Subcutaneous preadipocyte (primary cell): ENCODE measurements at places on chromosomes 1 and 21. TPM values are rescaled to one million over a fixed set of nuclear protein-coding genes. Genes with fewer than 3 reads are reported as not detected.

The HOOK1 gene
- not detected in 2 replicates for total RNA-seq

The ACBD3 gene
- total RNA-seq: 37.8 and 52.6 TPM in 2 replicates

The CHI3L1 gene
- 4.5 and 78.6 TPM in 2 replicates for total RNA-seq

The NCF2 gene
- not detected in 2 replicates for total RNA-seq

The CELA2A gene
- total RNA-seq: not detected in 2 replicates

The LRP8 gene
- 40.4 and 69.0 TPM in 2 replicates for total RNA-seq

The LCK gene
- total RNA-seq: not detected in 2 replicates

The GOLT1A gene
- not detected in 2 replicates for total RNA-seq

The LRRIQ3 gene
- total RNA-seq: 0.39 and 0.73 TPM in 2 replicates

The CAPZA1 gene
- total RNA-seq: 205 and 233 TPM in 2 replicates

The OR2M3 gene
- total RNA-seq: not detected in 2 replicates

The SAMD11 gene
- total RNA-seq: under 0.01 and 0.20 TPM in 2 replicates

The SH2D5 gene
- 1.8 and 3.1 TPM in 2 replicates for total RNA-seq

The NBPF4 gene
- total RNA-seq: not detected in 2 replicates

The KCNA2 gene
- not detected in 2 replicates for total RNA-seq

The KLHDC7A gene
- not detected in 2 replicates for total RNA-seq

The ERICH3 gene
- total RNA-seq: not detected in 2 replicates

The PLA2G2A gene
- not detected in 2 replicates for total RNA-seq

The NBL1 gene
- total RNA-seq: 56.6 and 62.9 TPM in 2 replicates

The DMRTA2 gene
- total RNA-seq: not detected in 2 replicates

The COL24A1 gene
- total RNA-seq: under 0.01 and 0.20 TPM in 2 replicates

The EXTL1 gene
- total RNA-seq: under 0.01 TPM in 2 replicates

The FAM163A gene
- not detected in 2 replicates for total RNA-seq

The SH3BGRL3 gene
- total RNA-seq: 66.3 and 69.1 TPM in 2 replicates

The FCRL4 gene
- total RNA-seq: not detected in 2 replicates

The KCNA3 gene
- under 0.01 and 0.37 TPM in 2 replicates for total RNA-seq

The RPTN gene
- total RNA-seq: not detected in 2 replicates

The WASF2 gene
- total RNA-seq: 16.9 and 20.1 TPM in 2 replicates

The PDZK1IP1 gene
- total RNA-seq: not detected in 2 replicates

The TTC13 gene
- total RNA-seq: 7.3 and 8.2 TPM in 2 replicates

The OLIG2 gene
- not detected in 2 replicates for total RNA-seq

The NECTIN4 gene
- total RNA-seq: 0.20 TPM in 1 of 2 replicates, not detected in the other

The OR2AK2 gene
- total RNA-seq: not detected in 2 replicates

The DNAJC28 gene
- 0.39 and 0.73 TPM in 2 replicates for total RNA-seq

The ADAM30 gene
- not detected in 2 replicates for total RNA-seq

The C1QB gene
- not detected in 2 replicates for total RNA-seq

The TENT5C gene
- total RNA-seq: not detected in 2 replicates

The PLA2G5 gene
- 1.8 and 4.5 TPM in 2 replicates for total RNA-seq

The AUNIP gene
- 2.6 and 5.3 TPM in 2 replicates for total RNA-seq

The PTPRC gene
- total RNA-seq: not detected in 2 replicates

The SLC35F3 gene
- total RNA-seq: not detected in 2 replicates

The DNASE2B gene
- not detected in 2 replicates for total RNA-seq

The LIN28A gene
- total RNA-seq: not detected in 2 replicates

The STRIP1 gene
- 31.2 and 44.6 TPM in 2 replicates for total RNA-seq

The TBX15 gene
- total RNA-seq: 7.3 and 27.0 TPM in 2 replicates

The SLAMF9 gene
- not detected in 2 replicates for total RNA-seq

The PLA2G2C gene
- total RNA-seq: not detected in 2 replicates

The FUBP1 gene
- 92.2 and 149 TPM in 2 replicates for total RNA-seq

The FCGR3A gene
- total RNA-seq: not detected in 2 replicates

The UBE2Q1 gene
- total RNA-seq: 14.7 and 20.5 TPM in 2 replicates

The AJAP1 gene
- under 0.01 TPM in 2 replicates for total RNA-seq

The FABP3 gene
- 204 and 478 TPM in 2 replicates for total RNA-seq

The KISS1 gene
- not detected in 2 replicates for total RNA-seq

The AADACL3 gene
- total RNA-seq: not detected in 2 replicates

The RPRD2 gene
- 8.8 and 11.9 TPM in 2 replicates for total RNA-seq

The OLFML2B gene
- total RNA-seq: 26.8 and 39.5 TPM in 2 replicates
